ENCODE measurements at places on chromosomes 1 and 21.

- DNase-seq: peak; percentile 21
Observed at GRCh38 chr1:165954940-165955339, 127.5 kb downstream of the UCK2 start.

GRCh38 chr1:8571200-8571984 lies 246.0 kb downstream of the RERE start:
- no peak for DNase-seq

DNA sequence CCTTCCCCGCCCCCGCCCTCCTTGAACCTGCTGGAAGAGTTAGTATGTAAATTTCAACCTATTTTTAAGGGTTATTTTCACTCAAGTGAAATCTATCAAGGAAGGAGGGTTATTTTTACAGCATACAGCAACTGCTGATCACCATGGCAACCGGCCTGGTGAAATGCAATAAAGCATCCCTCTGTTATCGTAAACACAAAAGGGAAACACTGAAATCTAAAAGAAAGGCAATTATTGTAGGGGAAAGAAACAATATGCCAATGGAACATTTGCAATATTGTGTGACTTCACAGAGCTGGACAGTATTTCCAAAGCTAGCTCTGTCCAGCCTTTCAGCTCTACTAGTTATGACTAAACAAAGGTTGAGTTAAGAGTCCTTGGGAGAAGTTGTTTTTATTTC lies 588.3 kb upstream of the PBX1 start:
- no peak for DNase-seq

- DNase-seq: no peak
Observed at GRCh38 chr1:192943108-192943507, 116.1 kb downstream of the UCHL5 start.

GRCh38 chr1:48775831-48776392 lies 779 bp downstream of the BEND5 start:
- no peak for DNase-seq

DNA sequence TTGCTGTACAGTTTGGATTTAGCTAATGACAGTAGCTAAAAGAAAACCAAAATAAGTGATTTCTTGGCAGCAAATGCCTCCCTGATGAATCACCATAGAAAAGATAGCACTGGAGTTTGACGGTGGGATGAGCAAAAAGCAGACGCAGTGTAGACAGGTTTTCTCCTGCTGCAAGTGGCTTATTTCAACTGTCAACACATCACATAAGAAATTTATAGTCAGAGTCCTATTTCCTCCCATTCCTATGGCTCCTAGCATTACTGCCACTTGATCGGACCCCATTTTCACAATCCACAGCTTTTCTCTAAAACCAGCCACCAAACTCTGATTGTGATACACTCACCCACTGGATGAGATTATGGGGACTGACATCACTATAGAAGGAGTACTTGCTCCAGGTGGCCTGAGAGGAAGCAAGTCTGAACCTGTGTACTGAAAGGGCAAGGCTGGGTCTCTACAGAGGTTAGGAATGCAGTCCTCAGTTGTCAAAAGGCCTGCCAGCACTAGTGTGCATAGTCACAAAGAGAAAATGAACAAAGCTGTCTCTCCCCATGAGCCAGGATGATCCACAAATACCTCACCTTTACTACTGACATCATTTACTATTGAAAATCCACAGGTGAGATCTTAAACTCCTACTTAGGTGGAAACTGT lies 359.8 kb downstream of the LTN1 start:
- DNase-seq: no peak

DNA sequence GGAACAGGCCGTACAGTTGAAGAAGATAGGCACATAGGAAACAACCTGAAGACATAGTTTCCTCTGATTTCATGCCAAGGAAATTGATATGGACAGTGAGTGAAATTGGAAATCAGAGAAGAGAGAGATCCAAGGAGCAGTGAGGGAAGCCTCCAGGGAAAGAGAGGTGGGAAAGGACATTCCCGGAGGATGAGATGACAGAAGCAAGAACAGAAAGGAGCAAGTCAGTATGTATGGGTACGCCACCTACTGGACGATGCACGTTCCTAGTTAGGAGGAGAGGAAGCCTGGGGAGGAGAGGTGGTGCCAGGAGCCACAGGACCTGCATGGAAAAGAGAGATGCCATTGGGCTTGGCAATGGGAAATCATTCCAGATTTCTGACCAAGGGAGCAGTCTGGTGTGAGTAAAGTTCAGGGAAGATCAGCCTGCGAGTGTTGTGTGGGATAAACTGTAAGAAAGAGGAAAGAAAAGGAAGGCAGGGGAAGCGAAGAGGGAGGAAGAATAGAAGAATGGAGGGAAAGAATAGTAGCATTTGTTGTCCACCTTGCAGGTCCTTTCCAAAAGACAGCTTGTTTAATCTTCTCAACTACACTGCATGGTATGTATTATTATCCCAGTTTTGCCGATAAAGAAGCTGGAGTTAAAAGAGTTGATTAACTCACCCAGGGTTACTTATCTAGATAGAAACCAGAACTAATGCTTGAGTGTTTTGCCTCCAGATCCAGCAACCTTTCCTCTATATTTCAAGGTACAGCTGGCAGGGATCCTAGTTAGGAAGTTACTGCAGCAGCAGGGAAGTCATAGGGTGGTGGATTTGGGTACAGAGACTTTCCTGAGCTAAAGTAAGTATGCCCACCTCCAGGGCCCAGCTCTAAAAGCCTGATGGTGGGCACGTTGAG lies 27.4 kb downstream of the C1orf116 start:
- peak; percentile 38 for DNase-seq

GRCh38 chr1:62040450-62040849 lies 154.2 kb upstream of the L1TD1 start:
- no peak for DNase-seq

GRCh38 chr1:109781806-109782205 lies 18.1 kb upstream of the EPS8L3 start:
- no peak for DNase-seq

GRCh38 chr1:199612976-199613774 lies 414.3 kb upstream of the NR5A2 start:
- no peak for DNase-seq

DNA sequence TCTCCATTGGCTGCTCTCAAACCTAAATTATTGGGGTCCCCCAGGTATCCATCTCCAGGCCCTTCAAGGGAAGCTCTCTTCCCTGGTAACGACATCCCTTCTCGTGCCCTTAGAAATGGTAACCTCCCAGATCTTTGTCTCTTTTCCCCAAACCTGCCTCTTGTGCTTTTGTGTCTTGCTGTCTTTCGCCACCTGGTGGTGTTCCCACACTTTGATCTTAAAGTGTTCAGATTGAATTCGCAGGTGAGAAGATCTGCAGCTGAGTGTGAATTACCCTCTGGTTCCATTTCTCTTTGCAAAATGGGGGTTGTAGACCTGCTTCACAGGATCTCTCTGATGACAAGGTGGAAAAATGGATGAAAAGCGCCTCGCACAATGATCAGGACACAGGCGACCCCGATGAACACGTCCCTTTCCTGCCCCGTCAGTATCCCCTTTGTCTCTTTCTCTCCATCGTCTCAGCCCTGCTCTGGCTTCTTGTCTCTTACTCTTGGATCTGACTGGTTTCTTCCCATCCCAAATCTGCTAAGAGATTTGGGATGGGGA lies 53.1 kb downstream of the DOP1B start:
- peak; percentile 36 for DNase-seq

DNA sequence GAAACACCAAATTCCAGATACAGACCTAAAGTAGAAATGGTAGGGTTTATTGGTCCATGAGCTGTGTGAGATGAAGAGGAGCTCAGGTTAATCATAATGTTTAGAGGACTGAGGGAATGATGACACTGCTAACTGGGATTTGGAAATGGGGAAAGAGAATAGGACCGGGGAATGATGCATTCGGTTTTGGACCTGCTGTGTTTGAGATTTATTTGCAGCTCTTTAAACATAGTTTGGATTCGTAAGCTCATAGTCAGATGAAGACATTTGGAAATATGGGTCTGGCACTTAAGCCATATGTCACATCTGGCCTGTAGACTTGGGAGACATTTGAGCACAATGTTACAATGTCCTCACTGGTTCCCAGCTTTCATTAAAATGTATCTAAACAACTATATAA lies 127.9 kb upstream of the DUSP10 start:
- DNase-seq: no peak

- DNase-seq: no peak
Observed at GRCh38 chr1:231272173-231272572, 31.2 kb downstream of the GNPAT start.

DNA sequence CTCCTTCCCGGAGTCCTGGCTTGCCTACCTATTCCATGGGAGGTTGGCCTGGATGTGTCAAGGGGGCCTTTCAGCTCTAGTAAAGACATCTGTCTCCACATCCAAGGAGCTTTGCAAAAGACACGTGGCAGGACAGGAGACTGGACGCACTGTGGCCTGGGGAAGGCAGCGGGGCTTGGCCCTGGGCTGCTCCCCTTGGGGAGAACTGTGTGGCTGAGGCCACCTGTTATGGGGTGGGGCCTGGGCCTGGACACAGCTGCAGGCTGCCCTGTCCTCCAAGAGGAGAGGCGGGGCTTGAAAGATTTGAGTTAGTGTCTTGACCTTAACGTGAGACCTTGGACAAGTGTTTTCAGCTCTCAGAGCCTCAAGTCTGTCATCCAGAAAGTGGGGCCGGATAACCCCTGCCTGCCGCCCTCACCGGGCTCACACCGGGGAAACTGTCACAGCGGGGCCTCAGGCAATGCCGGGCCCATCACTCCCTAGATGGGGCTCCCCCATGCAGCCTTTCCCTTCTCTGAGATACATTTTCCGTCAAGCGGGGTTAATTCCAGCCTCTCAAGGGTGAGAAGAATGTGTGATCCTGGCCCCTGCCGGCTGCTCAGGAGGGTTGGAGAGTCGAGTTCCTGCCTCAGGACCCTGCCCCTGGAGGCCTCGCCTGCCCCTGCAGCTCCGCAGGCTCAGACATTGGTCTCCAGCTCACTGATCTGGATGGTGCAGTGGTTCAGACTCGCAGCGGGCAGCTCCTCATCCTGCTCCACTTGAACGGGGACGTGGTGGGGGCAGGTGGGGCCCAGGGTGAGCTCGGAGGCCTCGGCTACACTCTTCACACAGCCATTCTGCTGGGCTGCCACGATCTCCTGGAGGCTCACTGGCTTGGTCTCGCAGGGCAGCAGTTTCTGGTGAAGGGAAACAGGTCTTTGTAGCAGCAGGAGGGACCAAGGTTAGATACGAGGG lies 25.6 kb downstream of the PODN start:
- no peak for DNase-seq

- peak; percentile 16 for DNase-seq
Observed at GRCh38 chr1:219227360-219228057, 53.8 kb downstream of the LYPLAL1 start.

- DNase-seq: no peak
Observed at GRCh38 chr1:3609769-3610526, 1.4 kb downstream of the MEGF6 start.

DNA sequence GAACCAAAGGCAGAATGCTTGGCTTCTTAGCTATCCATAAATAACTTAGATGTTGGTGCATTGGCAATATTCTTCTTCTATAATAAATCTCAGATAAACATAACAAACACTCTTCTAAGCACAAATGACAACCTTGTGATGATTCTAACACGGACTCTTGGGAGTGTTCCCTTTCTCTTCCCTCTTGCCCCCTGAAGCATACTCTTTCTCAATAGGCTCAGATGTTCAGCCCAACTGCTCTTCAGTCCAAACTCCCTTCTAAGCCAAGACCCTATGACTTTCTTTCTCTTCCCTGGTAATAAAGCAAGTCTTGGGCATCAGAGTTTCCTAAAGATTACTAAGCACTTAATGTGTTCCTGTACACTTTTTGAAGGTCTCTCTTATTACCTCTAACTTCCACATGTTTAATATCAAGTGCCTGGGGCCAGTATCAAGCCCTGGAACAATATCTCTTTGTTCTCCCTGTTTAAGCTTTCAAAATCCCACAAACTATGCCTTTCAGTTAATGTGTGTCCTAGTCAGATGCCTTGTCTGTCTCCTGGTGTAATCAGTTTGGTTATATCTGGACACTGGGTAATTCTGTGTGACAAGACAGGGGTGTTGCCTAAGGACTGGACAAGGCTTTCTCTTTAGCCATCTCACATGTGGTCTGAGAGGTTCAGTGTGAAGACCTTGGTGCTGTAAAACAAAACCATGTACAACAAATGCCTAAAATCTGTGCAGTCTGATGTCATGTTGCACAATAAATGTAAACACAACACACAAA lies 92.9 kb upstream of the IVNS1ABP start:
- no peak for DNase-seq

- no peak for DNase-seq
Observed at GRCh38 chr1:205792481-205792881, 17.2 kb upstream of the RAB29 start.

- no peak for DNase-seq
Observed at GRCh38 chr1:58909914-58910681, 126.3 kb upstream of the JUN start.

DNA sequence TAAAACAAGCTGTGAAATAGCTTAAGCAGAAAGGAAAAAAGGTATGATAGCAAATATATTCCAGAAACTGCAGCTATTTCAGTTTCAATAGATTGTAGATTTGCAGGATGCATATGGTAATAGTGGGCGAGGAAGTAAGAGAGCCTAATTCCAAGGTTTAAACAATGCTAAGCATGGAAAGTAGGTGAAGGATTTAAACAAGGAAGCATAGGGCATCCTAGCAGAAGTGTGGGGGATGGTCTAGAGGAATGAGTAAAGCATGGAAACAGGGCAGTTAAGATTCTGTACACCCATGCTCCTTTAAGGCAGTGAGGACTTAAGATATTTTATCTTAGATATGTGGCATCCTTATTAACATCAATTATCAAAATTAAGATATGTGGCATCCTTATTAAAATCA lies 2.6 kb downstream of the IVNS1ABP start:
- DNase-seq: no peak

- no peak for DNase-seq
Observed at GRCh38 chr1:37391211-37392011, 83.0 kb upstream of the ZC3H12A start.

- no peak for DNase-seq
Observed at GRCh38 chr1:119116725-119117124, 23.7 kb downstream of the WARS2 start.

GRCh38 chr1:186997877-186998276 lies 169.1 kb downstream of the PLA2G4A start:
- DNase-seq: no peak

GRCh38 chr1:117758444-117759316 lies 152.8 kb downstream of the TENT5C start:
- DNase-seq: peak; percentile 75

DNA sequence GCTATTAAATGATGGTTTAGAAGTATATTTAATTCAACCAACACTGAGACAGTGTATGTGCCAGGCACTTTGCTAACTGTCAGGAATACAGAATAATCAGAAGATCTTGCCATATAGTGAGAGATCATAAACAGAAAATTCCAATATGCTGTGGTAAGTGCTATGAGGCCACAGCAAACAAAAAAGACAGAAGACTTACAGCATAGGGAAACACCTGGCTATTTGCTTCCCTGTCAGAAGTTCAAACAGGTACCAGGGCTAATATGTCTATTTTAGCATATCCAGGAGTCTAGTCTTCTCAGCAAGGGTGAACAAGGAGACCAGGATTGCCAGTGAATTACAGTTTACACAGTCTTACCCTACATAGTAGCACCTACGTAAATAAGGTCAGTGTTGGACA lies 30.4 kb downstream of the TRIT1 start:
- DNase-seq: no peak

DNA sequence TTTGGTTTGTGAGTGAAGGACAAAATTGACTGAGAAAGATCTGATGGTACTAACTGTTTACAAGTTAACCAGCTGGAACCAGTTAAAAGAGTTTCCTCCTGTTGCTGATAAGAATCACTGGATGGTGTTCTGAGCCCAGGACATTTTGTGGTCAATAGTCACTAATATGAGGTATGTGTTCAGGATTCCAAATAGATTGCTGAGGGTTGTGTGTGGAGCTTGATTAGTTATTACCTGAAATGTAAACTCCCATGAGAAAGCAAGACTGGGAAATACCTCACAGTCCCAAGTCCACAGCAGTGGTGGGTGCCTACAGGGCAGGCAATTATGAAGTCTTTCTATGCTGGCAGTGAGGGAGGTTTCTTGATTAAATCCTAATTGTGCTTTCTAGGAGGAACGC lies 164.6 kb downstream of the DNM3 start:
- DNase-seq: no peak
